ENCODE measurements at places on chromosomes 7 and 10. TPM values are rescaled to one million over a fixed set of nuclear protein-coding genes. Genes with fewer than 3 reads are reported as not detected.
A peak's percentile ranks its signal among the peaks of the same experiment; 100 is the strongest.

DDIT4 gene
- polyA plus RNA-seq: 69.0 TPM

PSD gene
- 1.3 TPM for polyA plus RNA-seq

- H3K4me3 ChIP-seq: no peak overlapping the region
- no peak overlapping the region for H3K27ac ChIP-seq
- DNase-seq: no peak
- no peaks in the 10 kb centered on the region for H3K36me3 ChIP-seq
- no peaks in the 10 kb centered on the region for H3K27me3 ChIP-seq
These were observed 35.6 kb upstream of the XRCC2 start for GRCh38 chr7:152711444-152711944.

GRCh38 chr10:75295868-75296441 is 60.2 kb upstream of the COMTD1 start:
- H3K4me3 ChIP-seq: no peak overlapping the region
- no peaks in the 10 kb centered on the region for H3K36me3 ChIP-seq
- H3K27ac ChIP-seq: peak overlapping the region; percentile 68
- H3K27me3 ChIP-seq: no peaks in the 10 kb centered on the region

- no peak overlapping the region for H3K27ac ChIP-seq
- H3K36me3 ChIP-seq: no peaks in the 10 kb centered on the region
- no peak overlapping the region for H3K4me3 ChIP-seq
- H3K4me1 ChIP-seq: no peaks in the 10 kb centered on the region
- DNase-seq: no peak
- H3K27me3 ChIP-seq: no peaks in the 10 kb centered on the region
These were observed 8.0 kb upstream of the CSTF2T start for GRCh38 chr10:51707392-51707791.

DNA sequence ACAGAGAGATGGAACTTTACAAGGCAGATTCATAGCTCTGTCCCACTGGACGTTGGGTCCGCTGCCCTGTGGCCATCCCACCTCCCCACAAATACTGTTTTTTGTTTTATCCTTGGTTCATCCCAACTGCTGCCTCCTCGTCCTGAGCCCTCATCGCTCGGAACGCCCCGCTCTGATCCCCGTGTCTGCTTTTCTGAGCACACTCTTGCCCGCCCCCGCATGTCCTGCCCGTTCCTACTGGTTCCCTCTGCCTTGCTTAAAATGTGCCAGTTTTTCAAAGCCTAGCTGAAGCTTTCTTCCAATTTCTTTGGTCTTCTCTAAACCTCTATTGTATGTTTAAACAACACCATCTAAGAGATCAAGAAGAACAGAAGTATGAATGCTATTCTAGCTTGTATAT is 19.4 kb downstream of the RNF32 start:
- no peak overlapping the region for H3K27ac ChIP-seq
- no peak for DNase-seq
- no peaks in the 10 kb centered on the region for H3K27me3 ChIP-seq
- no peak overlapping the region for H3K4me3 ChIP-seq

- H3K4me3 ChIP-seq: no peak overlapping the region
- H3K27me3 ChIP-seq: no peaks in the 10 kb centered on the region
- H3K27ac ChIP-seq: no peak overlapping the region
- DNase-seq: no peak
These were observed 230.7 kb upstream of the FZD1 start for GRCh38 chr7:91033574-91033973.

GRCh38 chr7:30252885-30253795 is 31.3 kb upstream of the ZNRF2 start:
- H3K27me3 ChIP-seq: no peaks in the 10 kb centered on the region
- peak overlapping the region; percentile 82 for H3K27ac ChIP-seq
- H3K4me1 ChIP-seq: peaks cover 47% of the 10 kb centered on the region
- no peak for DNase-seq
- H3K4me3 ChIP-seq: no peak overlapping the region

DNA sequence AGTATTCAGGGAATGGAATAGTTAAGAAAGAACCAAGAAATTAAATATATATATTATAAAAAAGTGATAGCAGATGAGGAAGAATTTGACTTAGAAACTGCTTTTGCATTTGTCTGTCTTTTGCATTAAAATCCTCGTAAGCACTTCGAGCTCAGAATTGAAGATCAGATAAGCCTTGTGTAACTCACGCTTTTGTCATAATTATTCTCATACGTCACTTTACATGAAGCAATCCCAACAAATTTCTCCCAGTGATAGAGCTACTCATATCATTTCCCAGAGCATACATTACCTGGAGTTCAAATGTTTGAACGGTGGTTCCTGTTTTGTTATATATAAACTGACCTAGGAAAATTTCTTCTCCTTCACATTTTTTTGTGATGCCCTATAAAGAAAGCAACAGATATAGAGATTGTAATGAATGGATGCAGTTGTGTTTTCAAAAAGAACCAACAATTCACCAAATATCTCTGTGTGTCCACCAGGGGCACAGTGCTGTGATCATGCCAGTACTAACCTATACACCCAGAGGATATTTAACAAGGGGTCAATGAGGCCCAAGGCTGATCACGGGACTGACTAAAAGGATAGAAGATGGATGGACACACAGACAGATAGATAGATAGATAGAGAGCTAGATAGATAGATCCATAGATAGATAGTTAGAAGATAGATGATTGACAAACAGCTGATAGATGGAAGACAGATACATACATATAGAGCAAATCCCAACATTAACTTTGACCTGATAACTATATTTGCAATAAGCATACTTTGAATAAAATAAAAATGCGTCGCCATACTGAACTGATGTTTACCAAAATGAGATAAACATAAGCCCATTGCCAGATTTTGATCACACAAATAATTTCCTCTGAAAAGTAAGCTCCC is 9.3 kb upstream of the HUS1 start:
- H3K27ac ChIP-seq: no peak overlapping the region
- H3K27me3 ChIP-seq: no peaks in the 10 kb centered on the region
- H3K36me3 ChIP-seq: no peaks in the 10 kb centered on the region
- H3K4me1 ChIP-seq: peaks cover 5% of the 10 kb centered on the region

GRCh38 chr10:102604439-102604841 is 39.8 kb upstream of the TRIM8 start:
- H3K27ac ChIP-seq: no peak overlapping the region
- H3K36me3 ChIP-seq: peaks cover 13% of the 10 kb centered on the region
- peaks cover 2% of the 10 kb centered on the region for H3K4me1 ChIP-seq
- H3K27me3 ChIP-seq: no peaks in the 10 kb centered on the region

DNA sequence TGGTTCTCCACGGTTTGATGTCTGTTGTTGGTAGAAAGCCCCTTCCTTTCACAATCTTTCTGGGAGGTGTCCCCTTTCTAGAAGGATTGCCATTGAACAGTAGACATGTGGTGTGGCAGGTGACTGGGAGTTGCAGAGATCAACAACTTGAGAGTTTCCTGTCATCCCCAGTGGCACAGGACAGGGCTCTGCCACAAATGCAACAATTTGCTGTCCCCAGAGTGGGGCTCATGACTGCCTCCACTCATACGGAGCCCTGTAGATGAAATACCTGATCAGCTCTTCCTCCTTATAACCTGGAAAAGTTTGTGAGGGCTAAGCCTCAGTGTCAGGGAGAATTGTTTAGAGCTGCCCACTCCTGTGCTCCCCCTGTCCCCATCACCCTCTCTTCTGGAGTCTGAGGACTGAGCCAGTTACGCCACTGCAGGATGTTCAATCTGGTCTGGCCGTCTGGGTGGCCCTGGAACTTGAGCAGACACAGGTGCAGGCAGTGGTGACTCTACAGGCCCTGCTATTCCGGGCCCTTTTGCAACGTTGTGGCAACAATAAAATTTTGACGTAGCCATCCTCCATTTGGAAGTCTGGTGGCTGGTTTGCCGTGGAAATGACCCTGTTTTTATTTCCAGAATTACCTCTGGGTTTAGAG is 6.5 kb downstream of the DBNL start:
- H3K27me3 ChIP-seq: no peaks in the 10 kb centered on the region
- H3K4me3 ChIP-seq: no peak overlapping the region
- peaks cover 2% of the 10 kb centered on the region for H3K4me1 ChIP-seq
- no peak for DNase-seq
- H3K36me3 ChIP-seq: peaks cover 38% of the 10 kb centered on the region
- H3K27ac ChIP-seq: no peak overlapping the region

HOXA5 gene
- 0.90 TPM for polyA plus RNA-seq

GRCh38 chr10:6833458-6834011 is 253.5 kb upstream of the PRKCQ start:
- no peak for DNase-seq
- H3K27me3 ChIP-seq: no peaks in the 10 kb centered on the region
- H3K4me3 ChIP-seq: no peak overlapping the region
- no peak overlapping the region for H3K27ac ChIP-seq
- no peaks in the 10 kb centered on the region for H3K36me3 ChIP-seq

RELN gene
- polyA plus RNA-seq: 17.4 TPM

DNA sequence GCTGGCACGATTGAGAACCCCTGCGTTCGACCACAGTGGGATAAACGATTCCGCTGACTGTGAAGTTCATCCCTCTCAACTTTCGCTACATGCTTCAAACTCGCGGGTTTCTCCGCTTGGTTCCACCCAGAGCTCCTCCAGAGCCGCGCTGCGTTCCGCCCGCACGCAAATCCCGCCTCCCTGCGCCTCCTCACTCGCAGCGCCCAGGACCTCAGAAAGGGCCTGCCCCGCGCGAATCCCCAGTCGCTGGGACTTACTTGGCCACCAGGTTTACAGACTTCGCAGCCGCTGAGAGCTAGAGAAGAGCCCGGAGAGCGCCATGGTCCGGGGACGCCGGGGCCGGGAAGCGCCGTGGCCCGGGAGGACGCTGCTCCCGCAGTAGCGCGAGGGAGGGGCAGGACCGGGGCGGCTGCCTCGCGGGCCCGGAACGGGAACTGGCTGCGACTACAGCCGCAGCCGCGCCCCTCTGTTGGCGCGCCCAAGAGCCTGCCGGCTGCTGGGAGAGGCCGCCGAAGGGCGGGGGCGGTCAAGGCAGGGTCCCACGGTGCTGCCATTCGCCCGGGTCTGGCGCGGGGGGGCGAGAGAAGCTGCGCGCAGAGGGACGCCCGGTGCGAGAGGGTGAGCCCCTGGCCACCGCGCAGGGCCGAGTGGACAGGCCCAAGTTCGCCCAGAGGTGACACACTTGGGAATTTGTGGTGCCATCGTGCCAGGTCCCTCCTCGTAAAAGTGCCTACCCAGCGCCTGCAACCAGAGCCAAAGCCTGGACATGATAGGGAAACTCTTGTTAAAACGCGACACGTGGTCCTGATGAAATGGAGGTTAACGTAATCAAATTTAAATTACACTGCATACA is at the start of gene NOD1:
Gene NOD1, minus strand, starts transcription at position 436 of the 853 bp plus-strand sequence. CDS start 21,863 bp downstream, outside the sequence.
- H3K27ac ChIP-seq: peak within 1 kb of the TSS; percentile 93
- H3K4me1 ChIP-seq: peaks cover 13% of the 10 kb centered on the region
- H3K36me3 ChIP-seq: no peaks in the 10 kb centered on the region
- H3K27me3 ChIP-seq: no peaks in the 10 kb centered on the region

DNA sequence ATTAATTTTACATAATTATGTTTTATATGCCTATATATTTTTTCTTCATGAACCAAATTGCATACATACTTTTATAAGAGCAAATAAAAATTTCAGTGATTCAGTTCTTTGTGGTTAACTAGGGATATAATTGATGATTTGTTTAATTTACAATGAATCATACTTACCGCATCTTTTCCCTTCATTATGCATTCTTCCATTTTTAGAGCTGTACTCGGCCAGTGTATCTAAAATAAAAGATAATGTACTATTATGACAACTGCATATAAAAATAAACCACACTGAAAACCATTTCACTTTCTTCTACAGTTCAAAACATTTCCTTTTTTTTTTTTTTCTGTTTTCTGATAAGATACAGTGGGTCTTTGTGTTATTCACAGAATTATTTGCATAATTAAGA is 179.9 kb downstream of the SEMA3E start:
- no peaks in the 10 kb centered on the region for H3K4me1 ChIP-seq
- H3K4me3 ChIP-seq: no peak overlapping the region
- H3K36me3 ChIP-seq: no peaks in the 10 kb centered on the region

- no peaks in the 10 kb centered on the region for H3K27me3 ChIP-seq
- DNase-seq: no peak
- no peak overlapping the region for H3K4me3 ChIP-seq
- no peaks in the 10 kb centered on the region for H3K4me1 ChIP-seq
These were observed 287.1 kb upstream of the SMIM30 start for GRCh38 chr7:113405296-113406056.

HGF gene
- polyA plus RNA-seq: 12.2 TPM

All from liver (tissue), 10 donors.